ENCODE measurements at places on chromosomes 2 and 18.

GRCh38 chr2:151851761-151852160 lies 23.5 kb upstream of the ARL5A start:
- no peak for DNase-seq

GRCh38 chr2:240886023-240886565 lies 9.9 kb downstream of the MAB21L4 start:
- DNase-seq = no peak

GRCh38 chr2:237262838-237263771 lies 150.9 kb downstream of the COL6A3 start:
- no peak for DNase-seq

DNA sequence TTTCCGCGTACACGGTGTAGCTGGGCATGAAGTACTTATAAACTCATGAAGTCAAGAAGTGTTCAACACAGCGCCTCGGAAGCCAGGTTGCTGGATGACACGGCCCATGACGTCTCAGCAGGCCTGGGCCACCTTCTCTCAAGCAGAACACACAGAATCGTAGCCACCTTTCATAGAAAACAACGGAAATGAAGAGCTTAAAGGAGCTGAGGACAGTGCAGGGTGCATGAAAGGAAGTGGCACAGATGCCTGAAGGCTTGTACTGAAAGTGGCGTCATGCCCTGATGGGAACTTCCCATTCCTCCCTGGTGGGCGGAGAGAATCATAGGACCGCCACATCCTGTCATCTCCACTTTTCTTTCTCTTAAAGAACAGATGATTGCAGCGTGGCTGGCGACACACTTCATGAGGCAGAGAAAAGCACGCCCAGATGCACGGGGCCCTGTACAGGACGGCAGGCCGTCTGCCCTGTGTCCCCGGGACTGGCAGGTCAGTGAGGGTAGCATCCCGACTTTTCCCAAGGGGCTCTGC lies 31.1 kb downstream of the HDAC4 start:
- DNase-seq = no peak

DNA sequence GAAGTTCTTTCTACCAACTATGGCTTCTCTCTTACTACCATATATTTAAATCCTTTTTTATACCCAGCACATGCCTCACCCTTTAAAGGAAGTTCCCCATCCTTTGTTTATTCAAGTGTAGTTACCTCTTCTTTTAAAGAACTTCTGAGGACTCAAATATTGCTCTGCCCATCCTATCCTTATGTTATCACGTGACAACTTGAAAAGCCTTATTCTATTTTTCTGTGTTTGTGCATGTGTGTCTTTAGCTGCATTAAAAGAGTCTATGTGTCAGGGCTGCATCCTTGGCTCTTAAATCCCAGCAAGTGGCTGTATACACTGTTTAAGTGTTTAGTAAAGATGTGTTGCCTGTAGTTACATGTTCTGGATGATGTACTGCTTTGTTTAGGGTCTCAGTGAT lies 22.5 kb downstream of the FSHR start:
- no peak for DNase-seq

GRCh38 chr2:196592331-196592910 lies 47.1 kb upstream of the CCDC150 start:
- DNase-seq = no peak

GRCh38 chr2:176494949-176495353 lies 225.7 kb downstream of the MTX2 start:
- DNase-seq = no peak

GRCh38 chr2:226701052-226701451 lies 98.6 kb downstream of the IRS1 start:
- DNase-seq = no peak

DNA sequence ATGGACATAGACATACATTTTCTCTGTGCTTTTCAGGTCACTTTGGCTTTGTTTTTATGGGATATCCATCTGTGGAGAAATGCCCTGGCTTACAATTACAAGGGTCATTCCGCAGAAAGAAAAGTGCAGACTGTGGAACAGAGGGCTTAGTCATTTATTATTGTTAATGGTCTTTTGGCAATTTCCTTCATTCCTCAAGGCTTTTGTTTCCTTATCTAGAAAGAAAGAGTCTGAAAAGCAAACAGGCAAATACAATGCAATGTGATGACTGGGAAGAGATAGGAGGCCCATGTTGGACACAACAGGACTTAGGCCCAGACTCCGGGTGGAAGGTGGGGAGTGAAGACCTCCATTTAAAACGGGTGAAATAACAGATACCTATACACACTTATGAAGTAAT lies 129.5 kb upstream of the CAVIN2 start:
- no peak for DNase-seq

- DNase-seq = no peak
These were observed 212.0 kb downstream of the CPS1 start for GRCh38 chr2:210768329-210768910.

DNA sequence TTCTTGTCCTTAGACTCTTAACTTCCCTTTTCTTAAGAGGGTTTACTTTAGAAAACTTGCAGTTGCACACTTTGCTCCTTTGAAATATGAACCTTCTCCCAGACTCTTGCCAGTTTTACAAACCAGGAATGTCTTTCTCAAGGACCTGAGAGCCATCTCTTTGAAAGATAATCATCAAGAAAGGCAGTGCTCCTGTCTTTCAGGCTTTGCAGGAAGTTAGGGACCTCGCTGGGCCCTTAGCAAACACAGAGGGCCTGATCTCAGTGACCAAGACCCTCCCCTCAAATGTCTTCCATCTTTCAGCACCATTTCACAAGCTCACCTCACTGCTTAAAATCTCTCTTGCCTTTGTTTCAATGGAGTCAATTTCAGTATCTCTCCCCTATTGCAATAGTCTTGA lies 32.0 kb upstream of the NYAP2 start:
- DNase-seq = no peak

GRCh38 chr18:56168049-56168781 lies 470.2 kb downstream of the TXNL1 start:
- no peak for DNase-seq

DNA sequence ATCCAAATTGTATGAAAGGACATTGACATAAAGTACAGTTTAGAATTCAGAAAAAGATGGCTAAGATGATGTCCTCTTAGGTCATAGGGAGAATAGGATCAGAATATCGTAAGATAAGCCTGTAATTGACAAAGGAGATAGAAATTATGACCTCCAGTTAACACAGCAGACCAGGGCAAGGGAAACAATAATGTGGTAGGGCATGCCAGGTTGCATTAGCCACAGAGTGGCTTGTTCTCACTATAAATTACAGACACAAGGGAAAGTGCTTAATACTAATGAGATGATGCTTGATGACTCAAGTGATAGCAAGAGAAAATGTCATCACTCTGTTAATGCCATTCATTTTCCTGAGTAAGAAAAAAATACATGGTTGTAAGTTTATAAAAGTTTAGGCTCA lies 48.9 kb upstream of the LRP1B start:
- no peak for DNase-seq

GRCh38 chr2:167783261-167784083 lies 463.9 kb downstream of the STK39 start:
- no peak for DNase-seq
